ENCODE measurements at places on chromosomes 12 and 14.

DNA sequence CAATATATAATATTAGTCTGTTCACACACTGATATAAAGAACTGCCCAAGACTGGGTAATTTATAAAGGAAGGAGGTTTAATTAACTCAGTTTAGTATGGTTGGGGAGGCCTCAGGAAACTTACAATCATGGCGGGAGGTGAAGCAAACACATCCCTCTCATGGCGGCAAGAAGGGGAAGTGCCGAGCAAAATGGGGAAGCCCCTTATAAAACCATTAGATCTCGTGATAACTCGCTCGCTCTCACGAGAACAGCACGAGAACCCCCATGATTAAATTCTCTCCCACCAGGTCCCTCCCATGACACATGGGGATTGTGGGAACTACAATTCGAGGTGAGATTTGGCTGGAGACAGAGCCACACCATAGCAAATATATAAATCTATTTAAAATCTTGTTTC, 269.8 kb downstream of the ATP23 start:
- ATAC-seq: no peak

- ATAC-seq: no peak
These were observed 95.4 kb downstream of the NKX2-1 start for GRCh38 chr14:36424478-36425102.

- ATAC-seq: no peak
These were observed 1.4 kb downstream of the THTPA start for GRCh38 chr14:23557521-23557920.

GRCh38 chr12:47845081-47845480, 25.4 kb upstream of the HDAC7 start:
- no peak for ATAC-seq
